ENCODE measurements at places on chromosomes 2 and 18. TPM values are rescaled to one million over a fixed set of nuclear protein-coding genes. Genes with fewer than 3 reads are reported as not detected.

The DTYMK gene
- 64.4 TPM for total RNA-seq

The KRCC1 gene
- 17.2 TPM for total RNA-seq

The UGT1A9 gene
- total RNA-seq, result not detected

The NAT8 gene
- not detected for total RNA-seq

The DARS1 gene
- 113 TPM for total RNA-seq

The SERPINE2 gene
- total RNA-seq, result 7.8 TPM

The CD8B gene
- total RNA-seq, result not detected

The EMILIN1 gene
- 9.8 TPM for total RNA-seq

The SRD5A2 gene
- total RNA-seq, result under 0.01 TPM

The IFIH1 gene
- 5.6 TPM for total RNA-seq

The ZEB2 gene
- 53.2 TPM for total RNA-seq

The CNGA3 gene
- under 0.01 TPM for total RNA-seq

The C2orf78 gene
- total RNA-seq, result not detected

The DSG1 gene
- total RNA-seq, result not detected

The GORASP2 gene
- 70.1 TPM for total RNA-seq

The SPC25 gene
- total RNA-seq, result 16.4 TPM

The G6PC2 gene
- not detected for total RNA-seq

The RNF103 gene
- total RNA-seq, result 36.6 TPM

The DSG2 gene
- 0.07 TPM for total RNA-seq

The ASB1 gene
- 11.1 TPM for total RNA-seq

The SERPINB2 gene
- 28.1 TPM for total RNA-seq

The TRPM8 gene
- not detected for total RNA-seq

The CNRIP1 gene
- total RNA-seq, result 67.6 TPM

The NEU4 gene
- not detected for total RNA-seq

Measured in thoracic aorta endothelial cell (primary cell).